Mononuclear cell (primary cell): ENCODE measurements at places on chromosomes 6 and 20. TPM values are rescaled to one million over a fixed set of nuclear protein-coding genes. Genes with fewer than 3 reads are reported as not detected.

RBPJL gene
- total RNA-seq, result not detected

SLC2A4RG gene
- 17.1 TPM for total RNA-seq

C6orf118 gene
- not detected for total RNA-seq

GPLD1 gene
- total RNA-seq, result 0.42 TPM

BTN1A1 gene
- not detected for total RNA-seq

TMEM200A gene
- total RNA-seq, result 0.63 TPM

CD93 gene
- total RNA-seq, result 85.5 TPM

C6orf132 gene
- total RNA-seq, result not detected

BMP7 gene
- not detected for total RNA-seq

SLC17A2 gene
- total RNA-seq, result not detected

MEI4 gene
- 0.10 TPM for total RNA-seq

ETV7 gene
- 0.73 TPM for total RNA-seq

AVP gene
- total RNA-seq, result not detected

CDSN gene
- total RNA-seq, result not detected

GABRR1 gene
- 0.10 TPM for total RNA-seq

PAX1 gene
- total RNA-seq, result not detected
